ENCODE measurements at places on chromosomes 1 and 21. TPM values are rescaled to one million over a fixed set of nuclear protein-coding genes. Genes with fewer than 3 reads are reported as not detected.

COL8A2 gene
- total RNA-seq = 6.4 TPM

AIDA gene
- 49.6 TPM for total RNA-seq

SPRR2D gene
- 49.6 TPM for total RNA-seq

FCRL4 gene
- not detected for total RNA-seq

ABL2 gene
- total RNA-seq = 15.0 TPM

SLAMF7 gene
- total RNA-seq = 2.2 TPM

GRHL3 gene
- 58.7 TPM for total RNA-seq

LRRC71 gene
- total RNA-seq = not detected

ENTREP3 gene
- 21.1 TPM for total RNA-seq

ITLN2 gene
- 2.0 TPM for total RNA-seq

NOL9 gene
- total RNA-seq = 16.7 TPM
